ENCODE measurements at places on chromosomes 16 and 17.

- peak; percentile 24 for DNase-seq
These were observed 7.8 kb downstream of the BFAR start for GRCh38 chr16:14640538-14640937.

GRCh38 chr17:76830987-76831715 is 37.1 kb upstream of the MGAT5B start:
- no peak for DNase-seq

- no peak for DNase-seq
These were observed 147.8 kb downstream of the SPECC1 start for GRCh38 chr17:20157001-20157310.

DNA sequence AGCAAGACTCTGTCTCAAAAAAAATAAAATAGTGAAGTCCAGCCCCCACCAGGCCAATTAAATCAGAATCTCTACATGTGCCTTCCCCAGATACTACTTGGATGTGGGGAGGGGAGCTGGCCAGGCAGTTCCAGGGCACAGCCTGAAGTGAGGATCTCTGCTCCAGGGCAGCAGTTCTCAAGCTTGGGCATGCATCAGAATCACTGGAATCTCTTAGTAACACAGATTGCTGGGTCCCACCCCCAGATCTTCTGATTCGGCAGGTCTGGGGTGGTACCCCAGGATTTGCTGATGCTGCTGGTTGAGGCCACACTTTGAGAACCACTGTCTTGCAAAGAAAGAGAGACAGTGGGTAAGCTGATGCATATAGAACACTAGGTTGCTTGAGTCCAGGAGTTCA is 8.3 kb upstream of the CDH5 start:
- DNase-seq, result no peak

DNA sequence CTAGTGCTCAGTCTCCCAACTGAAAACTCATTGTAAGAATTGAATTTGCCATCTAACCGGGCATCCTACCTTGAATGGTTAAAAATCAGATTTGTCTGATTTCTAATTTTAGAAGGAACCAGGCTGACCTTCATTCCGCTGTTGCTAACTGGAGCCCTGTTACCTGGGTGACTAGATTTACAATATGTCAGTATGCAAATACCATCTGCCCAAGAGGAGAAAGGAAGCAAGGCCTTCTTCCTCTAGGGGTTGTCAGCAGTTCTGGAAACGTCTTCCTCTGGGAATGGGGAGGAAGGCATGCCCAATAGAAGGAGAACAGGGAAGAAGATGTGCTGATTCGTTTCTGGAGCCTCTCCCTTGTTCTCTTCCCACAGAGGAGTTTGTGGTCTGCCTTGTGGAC is 137.9 kb downstream of the PITPNC1 start:
- DNase-seq, result peak; percentile 93

- DNase-seq, result peak; percentile 2
These were observed 212.8 kb upstream of the ELAC2 start for GRCh38 chr17:13230350-13231264.

GRCh38 chr16:3474136-3474779 is 21.0 kb downstream of the C16orf90 start:
- no peak for DNase-seq

GRCh38 chr16:52366983-52367382 is 180.0 kb downstream of the TOX3 start:
- DNase-seq, result no peak

GRCh38 chr16:88703486-88704309 is 2.5 kb downstream of the RNF166 start:
- no peak for DNase-seq

GRCh38 chr17:67644061-67644460 is 73.7 kb upstream of the NOL11 start:
- no peak for DNase-seq

GRCh38 chr17:4485676-4486646 is 12.7 kb upstream of the SPNS2 start:
- DNase-seq, result no peak

DNA sequence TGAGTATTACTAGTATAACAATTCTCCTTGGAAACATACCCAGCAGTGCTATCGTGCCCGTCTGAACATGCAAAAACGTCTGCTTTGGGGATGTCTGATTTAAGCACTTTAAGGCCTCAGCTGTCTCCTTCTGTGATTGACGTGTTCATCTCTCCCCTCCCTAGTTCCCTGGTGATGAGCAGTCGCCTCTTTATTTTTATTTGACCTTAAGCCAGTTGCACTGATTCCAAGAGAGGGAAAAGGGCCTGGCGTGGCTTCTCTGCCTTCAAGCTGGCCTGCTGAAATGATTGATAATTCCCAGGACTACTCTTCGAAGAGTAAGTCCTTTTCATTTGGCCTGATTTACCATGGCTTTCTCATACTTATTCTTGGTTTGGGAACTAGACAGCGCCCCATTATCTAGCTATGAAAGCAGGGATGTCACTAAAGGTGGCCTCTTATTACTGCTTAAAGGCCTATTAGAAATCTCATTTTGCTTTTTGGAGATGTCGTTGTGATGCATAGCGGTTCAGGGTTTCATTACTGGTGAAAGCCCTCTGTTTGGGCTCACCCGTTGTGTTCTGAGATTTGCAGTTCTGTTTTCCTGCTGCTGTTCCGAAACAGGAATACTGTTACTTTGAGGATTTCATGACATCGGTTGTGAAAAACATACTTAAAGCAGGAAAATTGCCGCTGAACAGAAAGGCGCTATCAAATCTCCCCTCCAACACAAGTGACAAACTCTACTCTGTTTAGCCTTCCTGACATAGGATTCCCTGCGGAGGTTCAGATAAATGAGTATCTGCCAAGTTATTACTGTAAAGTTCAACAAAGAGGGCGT is 65.5 kb downstream of the IQCK start:
- no peak for DNase-seq

DNA sequence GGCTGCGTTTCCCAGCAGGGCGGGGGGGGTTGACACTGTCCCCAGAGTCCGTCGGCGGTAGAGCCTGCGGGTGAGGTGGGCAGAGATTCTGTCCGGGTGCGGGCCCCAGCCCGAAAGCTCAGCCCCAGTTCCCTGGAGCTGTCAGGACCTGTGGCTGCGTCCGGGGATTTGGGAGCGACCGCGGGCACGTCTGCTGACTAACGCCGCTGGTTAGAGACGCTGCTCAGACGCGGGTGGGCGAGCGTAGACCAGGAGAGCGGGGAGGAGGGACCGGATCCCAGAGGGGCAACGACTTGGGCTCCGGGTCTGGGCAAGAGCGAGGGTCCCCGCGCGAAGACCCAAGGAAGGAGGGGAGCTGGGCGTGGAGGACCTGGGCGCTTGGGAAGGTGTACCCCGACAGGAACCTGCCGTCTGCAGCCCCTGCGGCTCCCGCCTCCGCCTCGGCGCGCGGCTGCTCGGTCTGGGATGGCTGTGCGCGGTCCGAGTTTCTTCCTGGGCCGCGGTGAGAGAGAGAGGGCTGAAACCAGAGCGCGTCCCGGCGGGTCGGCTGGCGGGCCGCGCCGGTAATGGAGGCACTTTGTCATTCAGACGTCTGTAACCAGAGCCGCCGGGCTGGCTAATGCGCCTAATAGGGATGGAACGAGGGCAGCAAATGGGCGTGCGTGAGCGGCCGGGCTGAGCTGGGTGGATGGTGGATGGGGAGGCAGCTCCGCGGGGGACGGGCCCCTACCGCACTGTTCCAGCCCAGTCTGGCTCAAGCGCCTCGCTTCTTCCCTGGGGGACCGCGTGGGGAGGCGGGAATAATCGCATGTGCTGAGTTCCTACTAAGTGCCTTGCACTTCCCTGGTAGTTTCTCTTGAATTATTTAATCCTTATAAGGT is 2.3 kb downstream of the NGFR start:
- DNase-seq, result peak; percentile 63

DNA sequence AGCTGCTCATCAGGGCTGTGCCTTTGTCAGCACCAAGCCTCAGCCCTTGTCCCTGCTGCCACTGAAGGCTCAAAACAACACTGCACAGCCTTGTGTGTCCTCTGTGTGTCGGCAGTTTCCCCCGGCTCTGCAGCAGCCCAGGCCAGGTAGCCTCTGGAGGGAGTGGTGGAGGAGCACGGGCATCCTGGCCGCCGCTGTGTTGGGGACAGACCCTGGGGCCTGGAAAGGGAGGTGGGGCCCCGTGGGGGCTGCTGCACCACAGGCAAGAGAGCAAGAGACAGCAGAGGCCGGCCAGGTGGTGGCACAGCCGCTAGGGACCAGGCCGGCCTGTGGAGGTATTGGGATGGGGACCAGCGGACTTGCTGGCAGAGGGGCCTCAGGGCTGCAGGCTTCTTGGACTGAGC is 96.9 kb upstream of the ZNF750 start:
- DNase-seq, result no peak

GRCh38 chr17:76000016-76000754 is 470 bp upstream of the CDK3 start:
- DNase-seq, result peak; percentile 61

DNA sequence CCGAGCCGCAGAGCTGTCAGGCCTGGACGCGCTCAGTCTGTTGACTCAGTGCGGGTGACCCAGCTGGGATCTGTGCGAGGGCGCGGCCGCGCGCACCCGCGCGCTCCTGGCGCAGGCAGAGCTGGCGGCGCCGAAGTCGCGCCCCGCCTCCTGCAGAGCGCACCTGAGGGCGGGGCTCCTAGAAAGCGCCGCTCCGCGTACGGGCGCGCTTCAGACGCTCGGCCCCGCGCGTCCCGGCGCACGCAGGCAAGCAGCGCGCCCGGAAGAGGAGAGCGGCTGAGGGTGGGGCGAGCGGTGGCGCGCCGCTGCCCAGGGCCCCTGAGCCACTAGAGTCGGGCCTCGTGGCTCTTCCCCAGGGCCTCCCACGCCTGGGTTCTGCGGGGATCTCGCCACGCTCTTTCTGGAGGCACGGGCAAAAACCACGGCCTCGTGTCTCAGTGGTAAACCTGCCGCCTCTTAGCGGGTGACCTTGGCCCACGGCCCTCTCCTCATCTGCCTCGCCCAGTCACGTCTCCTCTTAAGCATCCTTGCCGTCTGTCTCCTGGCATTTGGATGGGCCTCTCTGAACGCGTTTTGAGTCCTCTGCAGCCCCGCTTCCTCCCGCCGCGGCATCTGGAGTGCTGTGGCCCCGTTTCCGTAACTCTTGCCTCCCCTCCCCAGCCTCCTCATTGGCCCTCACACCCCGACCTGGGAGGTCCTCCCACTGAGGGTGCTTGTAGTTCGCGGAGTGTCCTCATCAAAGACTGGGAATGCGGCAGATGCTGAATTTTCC is at the start of gene ABCA5:
ABCA5 (minus strand) TSS at position 74 of the 772 bp plus-strand sequence. CDS start 12,718 bp downstream, outside the sequence.
- DNase-seq, result peak; percentile 99

DNA sequence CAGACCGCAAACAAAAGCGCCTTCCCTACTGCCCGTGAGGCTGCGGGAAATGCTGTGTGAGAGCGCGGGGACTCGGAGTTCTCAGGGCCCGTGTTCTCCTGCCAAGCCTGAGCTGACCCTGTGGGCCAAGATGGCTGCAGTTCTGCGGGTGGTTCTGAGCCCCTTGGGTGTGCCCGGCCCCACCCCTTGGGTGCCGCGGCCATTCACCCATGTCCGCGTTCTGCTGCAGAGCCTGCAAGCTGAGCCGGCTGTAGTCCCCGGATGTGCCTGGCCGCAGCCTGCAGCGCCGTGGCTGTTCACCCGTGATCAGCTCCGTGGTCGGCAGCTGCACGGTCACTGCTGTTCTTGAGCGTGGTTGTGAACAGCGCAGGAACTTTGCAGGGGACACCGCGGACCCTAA is 20.0 kb downstream of the ACSF3 start:
- DNase-seq, result no peak

- DNase-seq, result peak; percentile 94
These were observed 2.7 kb downstream of the C1QTNF1 start for GRCh38 chr17:79026376-79027273.

- DNase-seq, result no peak
These were observed 30.4 kb upstream of the BCAR1 start for GRCh38 chr16:75281826-75282225.

DNA sequence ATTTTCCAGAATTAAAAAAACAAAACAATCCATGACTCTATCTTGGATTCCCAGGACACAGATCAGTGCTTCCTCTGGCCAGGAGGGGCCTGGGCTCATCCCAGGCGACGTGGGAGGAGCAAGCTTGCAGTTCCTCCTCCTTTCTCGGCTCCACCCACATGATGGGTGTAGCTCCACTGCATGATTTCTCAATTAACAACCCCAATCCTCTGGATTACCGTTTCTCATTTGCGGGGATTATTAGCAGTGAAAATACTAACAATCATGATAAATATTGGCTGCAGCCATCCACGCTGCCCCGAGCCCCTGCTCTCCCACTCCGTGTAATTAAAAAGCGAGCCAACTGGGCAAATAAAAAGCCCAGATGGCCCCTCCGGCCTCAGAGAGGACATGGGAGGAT is 46.4 kb upstream of the SDK2 start:
- no peak for DNase-seq

DNA sequence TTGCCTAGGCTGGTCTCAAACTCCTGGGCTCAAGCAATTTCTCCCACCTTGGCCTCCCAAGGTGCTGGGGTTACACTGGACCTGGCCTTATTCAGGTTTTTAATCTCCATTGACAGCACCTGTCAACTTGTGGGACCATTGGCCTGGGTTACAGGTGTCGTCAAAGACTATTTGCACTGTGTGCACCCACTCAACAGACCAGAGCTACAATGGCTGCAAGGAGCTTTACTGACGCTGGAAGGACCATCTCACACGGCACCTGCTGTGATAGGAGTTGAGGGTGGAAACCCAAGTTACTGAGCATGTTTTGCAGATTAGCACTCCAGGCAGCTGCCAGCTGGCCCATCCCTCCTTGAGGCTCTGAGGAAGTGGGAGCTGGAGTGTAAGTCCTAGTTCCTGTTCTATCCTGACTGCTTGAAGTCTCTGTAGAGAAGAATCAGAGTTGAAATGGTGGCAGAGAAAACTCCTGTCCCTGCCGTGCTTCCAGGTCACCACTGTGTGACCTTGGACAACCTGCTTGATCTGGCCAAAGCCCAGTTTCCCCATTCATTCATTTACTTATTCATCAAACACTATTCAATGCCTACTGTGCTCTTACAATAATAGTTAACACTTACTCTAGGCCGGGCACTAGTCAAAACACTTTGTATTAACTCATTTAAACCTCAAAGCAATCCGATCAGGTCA is 42.4 kb upstream of the LONP2 start:
- no peak for DNase-seq

GRCh38 chr17:48293319-48294019 is 136.5 kb downstream of the SKAP1 start:
- DNase-seq, result no peak

Measured in DMS53 (cell line).